ENCODE measurements at places on chromosomes 7 and 10. TPM values are rescaled to one million over a fixed set of nuclear protein-coding genes. Genes with fewer than 3 reads are reported as not detected.

GCK gene
- 3.3 TPM for total RNA-seq

ANKRD61 gene
- total RNA-seq = not detected

NUDT1 gene
- total RNA-seq = 118 TPM

POU6F2 gene
- not detected for total RNA-seq

EN2 gene
- not detected for total RNA-seq

CACNB2 gene
- not detected for total RNA-seq

LIPM gene
- total RNA-seq = not detected

GHRHR gene
- total RNA-seq = not detected

ANKRD1 gene
- total RNA-seq = not detected

SFR1 gene
- total RNA-seq = 18.5 TPM

CABCOCO1 gene
- total RNA-seq = not detected

R3HCC1L gene
- total RNA-seq = 13.4 TPM

TBXAS1 gene
- 1.1 TPM for total RNA-seq

PDE1C gene
- total RNA-seq = not detected

SBDS gene
- total RNA-seq = 46.0 TPM

Data from activated naive CD4-positive, alpha-beta T cell treated with anti-CD3 and anti-CD28 coated beads for 36 hours (primary cell).